ENCODE measurements at places on chromosomes 4 and X.

- DNase-seq = no peak
Observed at GRCh38 chr4:80423553-80424224, 88.2 kb downstream of the CFAP299 start.

GRCh38 chr4:921830-922331 lies 10.2 kb downstream of the GAK start:
- no peak for DNase-seq

DNA sequence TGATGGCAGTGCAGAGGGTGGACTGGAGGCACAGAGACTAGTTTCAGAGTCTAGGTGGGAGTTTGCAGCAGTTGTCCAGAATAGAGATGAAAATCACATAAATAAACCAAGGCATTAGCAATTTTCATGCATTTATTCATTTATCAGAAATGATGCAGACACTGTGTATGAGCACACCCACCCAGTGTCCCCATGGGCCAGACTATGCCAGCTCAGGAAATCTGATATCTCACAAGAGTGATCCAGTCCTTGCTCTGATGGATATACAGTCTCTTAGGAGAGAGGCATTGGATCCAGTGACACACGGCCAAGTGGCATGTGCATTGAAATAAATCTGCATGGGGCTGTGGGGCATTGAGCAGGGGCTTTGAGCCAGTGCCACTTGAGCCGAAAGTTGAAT lies 228.2 kb downstream of the FRMPD4 start:
- DNase-seq = no peak

DNA sequence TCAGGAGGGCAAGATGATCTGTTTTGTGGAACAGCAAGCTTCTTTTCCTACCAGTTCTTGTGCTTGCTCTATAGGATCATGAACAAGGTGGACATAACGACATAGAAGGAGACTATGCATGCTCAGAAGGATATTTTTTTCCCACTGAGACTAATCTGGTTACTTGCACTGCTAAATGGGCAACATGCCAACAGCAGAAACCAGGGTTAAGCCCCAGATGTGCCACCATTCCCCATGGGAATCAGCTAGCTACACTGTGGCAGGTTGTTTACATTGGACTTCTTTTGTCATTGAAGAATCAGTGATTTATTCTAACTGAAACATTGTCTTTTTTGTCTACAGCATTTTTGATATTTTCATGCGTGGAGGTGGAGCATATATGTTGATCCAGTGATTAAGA lies 165.6 kb downstream of the C4orf33 start:
- DNase-seq = no peak

- no peak for DNase-seq
Observed at GRCh38 chr4:183544109-183544508, 39.3 kb downstream of the ING2 start.

DNA sequence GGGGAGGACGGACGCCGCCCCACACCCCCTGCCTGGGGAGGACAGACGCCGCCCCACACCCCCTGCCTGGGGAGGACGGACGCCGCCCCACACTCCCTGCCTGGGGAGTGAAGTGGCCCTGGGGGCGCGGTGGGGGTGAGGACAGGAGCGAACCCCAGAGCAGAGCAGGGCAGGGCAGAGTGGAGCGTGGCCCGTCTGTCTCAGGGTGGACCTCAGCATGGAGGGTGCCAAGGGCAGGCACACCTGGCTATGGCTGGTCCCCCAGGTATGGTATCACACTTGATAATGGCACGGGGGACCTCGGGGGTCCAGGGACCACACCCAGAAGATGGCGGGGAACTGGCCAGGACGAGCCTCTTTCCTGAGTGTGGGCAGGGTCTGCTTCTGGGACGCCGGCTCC lies 9.6 kb downstream of the LRPAP1 start:
- no peak for DNase-seq

DNA sequence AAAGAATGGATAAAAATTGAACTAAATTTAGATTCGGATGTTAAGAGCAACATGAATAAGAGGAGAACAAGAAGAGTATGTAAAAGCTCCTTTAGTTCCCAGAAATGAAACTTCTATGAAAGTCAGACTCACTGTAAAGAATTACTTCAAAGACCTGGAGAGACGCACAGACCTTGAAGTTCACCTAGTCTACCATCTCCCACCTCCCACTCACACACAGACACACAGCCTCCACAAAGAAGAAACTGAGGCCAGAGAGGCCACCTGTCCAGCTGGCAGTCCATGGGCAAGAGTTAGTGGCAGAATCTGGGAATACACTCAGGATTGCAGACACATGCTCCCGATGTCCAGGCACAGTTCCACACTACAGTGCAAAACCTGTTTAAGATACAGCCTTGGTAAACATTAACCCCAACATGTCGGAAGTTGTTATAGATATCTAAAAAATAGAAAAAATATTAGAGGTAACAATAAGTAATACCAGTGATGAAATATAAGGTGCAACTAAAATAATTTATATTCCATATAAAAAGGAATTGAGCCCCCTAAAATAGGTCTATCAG lies 288.8 kb downstream of the INPP4B start:
- DNase-seq = no peak

DNA sequence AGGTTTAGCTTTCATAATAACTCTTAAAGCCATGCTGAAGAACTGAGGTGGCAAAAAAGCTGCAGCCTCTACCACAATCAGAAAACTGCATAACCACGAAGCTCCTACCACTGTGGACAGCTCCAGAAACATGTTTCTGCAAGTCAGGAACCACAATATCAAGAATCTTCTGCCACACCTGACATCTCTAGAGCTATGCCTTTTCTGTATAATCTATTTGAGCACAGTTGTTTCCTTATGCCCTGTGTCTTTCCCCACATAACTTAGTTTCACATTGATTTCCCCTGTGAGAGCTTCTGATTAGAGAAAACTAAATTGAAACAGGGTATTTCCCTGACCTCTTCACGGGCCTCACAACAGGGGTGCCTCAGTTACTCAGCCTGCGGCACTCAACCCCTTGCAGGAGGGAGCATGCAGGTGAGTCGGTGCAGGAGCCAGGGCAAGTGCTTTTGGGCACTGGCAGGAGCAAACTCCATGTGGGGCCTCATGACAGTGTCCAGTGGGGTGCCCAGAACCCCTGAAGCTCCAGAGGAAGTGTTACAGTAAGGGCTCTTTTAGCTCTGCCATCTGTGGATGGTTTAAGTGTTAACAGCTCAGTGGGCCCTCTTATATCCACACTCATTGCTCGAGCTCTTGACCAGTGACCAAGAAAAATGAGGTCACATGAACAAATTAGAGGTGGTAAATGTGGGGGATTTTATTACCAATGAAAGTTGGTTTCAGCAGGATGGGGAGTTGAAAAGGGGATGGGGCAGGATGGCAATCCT lies 132.8 kb upstream of the BMP3 start:
- DNase-seq = no peak

- DNase-seq = no peak
Observed at GRCh38 chrX:16137416-16138107, 14.2 kb downstream of the GRPR start.

GRCh38 chrX:76127341-76127740 lies 45.5 kb upstream of the PBDC1 start:
- no peak for DNase-seq

DNA sequence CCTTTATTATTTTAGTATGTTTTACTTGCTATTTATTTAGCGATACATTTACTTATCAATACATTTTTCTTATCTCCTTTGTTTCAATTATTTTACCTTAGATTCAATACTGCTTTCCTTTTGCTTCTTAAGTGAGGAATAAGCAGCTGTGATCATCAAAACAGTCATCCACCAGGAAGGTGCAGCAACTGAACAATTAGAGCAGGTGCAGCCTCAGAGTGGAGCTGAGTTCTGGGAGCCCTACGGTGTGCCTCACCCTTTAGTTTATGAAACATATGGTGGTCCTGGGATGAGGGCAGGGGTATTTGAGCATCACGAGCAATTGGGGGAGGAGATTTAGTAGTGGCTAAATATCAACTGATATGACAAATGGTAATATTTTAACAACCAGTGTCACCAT lies 111.0 kb downstream of the FRYL start:
- no peak for DNase-seq

- DNase-seq = no peak
Observed at GRCh38 chr4:87838890-87839591, 6.3 kb downstream of the MEPE start.

- no peak for DNase-seq
Observed at GRCh38 chr4:3276986-3277385, 15.8 kb upstream of the RGS12 start.

DNA sequence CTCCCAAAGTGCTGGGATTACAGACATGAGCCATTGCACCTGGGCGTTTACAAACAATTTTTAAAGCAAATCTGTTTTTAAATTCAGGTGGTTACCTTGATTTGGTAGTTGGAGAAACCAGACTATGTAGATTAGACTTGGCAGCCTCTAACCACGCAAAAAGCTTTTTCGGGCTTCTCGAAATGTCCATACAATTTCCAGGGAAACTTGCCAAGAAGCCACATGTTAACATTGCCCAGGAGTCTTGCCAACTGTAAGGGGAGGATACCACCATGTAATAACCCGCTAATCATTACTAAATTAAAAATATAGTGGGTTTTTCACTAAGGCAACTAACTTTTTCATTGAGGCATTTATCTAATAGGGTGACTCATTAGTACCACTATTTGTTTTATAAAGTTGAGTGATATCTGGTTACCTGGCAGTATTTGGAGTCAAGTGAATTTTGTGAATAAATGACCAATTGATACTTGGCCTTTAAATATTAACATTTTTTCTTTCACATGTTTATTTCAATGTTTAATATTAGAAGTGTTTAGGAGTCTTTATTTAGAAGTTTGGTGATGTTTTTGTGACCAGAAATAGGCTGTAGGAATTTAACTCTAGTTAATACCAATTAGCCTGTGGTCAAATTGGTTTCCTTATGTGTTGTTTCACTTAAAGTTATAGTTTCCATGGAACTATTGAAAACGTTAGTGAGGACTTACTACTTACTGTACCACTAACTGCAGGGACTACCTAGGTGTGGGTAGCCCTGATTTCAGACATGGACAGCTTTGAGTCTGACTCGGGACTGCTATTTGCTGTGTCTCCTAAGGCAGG lies 61.3 kb downstream of the CLDN34 start:
- DNase-seq = no peak

- no peak for DNase-seq
Observed at GRCh38 chrX:130347321-130347720, 7.6 kb downstream of the SLC25A14 start.

DNA sequence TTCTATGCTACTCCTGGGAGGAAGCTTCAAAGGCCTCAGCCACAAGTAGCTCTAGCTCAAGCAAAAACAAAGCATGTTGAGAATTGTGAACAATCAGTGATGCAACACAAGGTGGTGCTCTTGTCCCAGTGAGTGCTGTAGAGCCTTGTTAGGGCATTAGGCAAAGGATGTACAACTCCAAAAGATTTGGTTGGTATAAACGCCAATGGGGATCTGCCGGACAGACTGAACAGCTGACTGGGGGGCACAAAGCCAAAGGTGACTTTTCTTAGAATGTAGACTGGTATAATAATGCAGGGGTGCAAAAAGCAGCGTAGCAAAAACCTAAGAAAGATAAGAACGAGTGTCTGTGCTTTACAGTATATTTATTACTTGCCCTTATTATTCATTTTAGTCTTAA lies 62.6 kb upstream of the ALB start:
- no peak for DNase-seq

GRCh38 chrX:77719388-77719787 lies 66.6 kb downstream of the ATRX start:
- DNase-seq = no peak

DNA sequence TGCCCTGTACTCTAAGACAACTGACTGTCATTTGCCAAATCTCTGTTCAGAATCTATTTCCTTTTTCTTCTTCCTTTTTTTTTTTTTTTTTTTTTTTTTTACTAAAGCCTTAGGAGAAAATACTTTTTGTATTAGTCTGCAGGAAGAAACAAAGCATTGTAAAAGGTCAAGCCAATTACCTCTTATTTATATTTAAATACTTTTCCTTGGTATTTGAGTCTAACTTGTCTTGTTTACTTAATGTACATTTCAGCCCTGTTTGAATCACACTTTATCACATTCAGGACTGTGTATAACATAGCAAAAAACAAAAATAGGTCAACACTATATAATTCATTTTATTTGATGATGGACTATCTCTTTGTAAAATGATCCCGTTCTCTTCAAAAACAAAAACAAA lies 262.2 kb downstream of the RPA4 start:
- DNase-seq = no peak

DNA sequence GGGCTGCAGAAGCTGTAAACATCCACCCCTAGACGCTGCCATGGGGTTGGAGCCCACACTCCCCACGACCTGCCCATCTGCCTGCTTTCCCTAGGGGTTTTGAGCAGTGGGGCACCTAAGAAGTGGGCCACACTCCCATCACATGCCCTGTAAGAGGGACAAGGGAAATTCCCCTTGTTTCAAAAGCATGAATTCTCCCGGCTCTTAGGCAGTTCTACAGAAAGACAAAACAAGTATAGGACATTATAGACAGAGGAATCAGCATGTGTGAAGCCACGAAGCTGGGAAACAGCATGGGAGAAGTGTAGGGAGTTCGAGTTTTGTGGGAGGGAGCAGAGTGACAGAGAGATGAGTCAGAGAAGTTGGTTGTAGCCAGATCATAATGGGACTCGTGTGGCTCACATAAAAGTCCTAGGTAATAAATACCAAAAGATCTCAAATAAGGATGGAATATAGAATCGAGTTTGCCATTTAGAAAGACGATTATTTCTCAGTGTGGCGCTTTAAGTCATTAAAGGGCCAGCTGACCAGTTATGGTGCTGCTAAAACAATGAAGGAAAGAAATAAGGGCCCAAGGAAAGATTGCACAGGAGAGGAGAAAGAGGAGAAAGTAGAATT lies 23.9 kb downstream of the APOO start:
- DNase-seq = no peak

DNA sequence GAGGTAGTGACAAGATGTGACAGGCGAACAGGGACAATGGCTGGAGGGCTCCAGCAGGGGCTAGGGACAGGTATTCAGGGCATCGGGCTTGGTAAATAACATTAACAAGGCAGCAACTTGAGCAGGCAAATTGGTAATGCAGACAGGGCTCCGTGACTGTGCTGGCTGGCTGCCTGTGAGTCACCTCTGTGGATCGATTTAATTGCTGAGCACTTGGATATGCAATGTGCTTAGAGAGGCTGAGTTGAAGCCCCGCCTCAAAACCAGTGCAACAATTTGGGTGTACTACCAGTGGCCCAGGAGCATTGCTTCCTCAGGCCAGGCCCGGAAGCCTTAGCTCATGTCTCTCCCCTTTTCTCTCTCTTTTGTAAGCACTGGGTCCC lies 19.5 kb downstream of the CNGA2 start:
- no peak for DNase-seq
